ENCODE measurements at places on chromosomes 11 and 22. TPM values are rescaled to one million over a fixed set of nuclear protein-coding genes. Genes with fewer than 3 reads are reported as not detected.
A peak's percentile ranks its signal among the peaks of the same experiment; 100 is the strongest.

DNA sequence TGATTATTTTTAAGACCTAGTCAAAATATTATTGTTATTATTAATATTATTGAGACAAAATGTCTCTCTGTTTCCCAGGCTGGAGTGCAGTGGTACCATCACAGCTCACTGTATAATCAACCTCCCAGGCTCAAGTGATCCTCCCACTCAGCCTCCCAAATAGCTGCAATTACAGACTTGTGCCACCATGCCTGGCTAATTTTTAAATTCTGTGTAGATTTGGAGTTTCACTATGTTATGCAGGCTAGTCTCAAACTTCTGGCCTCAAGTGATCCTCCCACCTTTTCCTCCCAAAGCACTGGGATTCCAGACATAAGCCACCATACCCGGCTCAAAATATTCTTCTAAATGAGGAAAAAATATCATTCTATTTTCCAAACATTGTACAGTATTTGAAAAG lies 37.0 kb downstream of the SLC36A4 start:
- H3K4me3 ChIP-seq = no peak overlapping the region
- no peak for DNase-seq
- H3K27me3 ChIP-seq = no peaks in the 10 kb centered on the region
- H3K27ac ChIP-seq = no peak overlapping the region
- H3K4me1 ChIP-seq = no peaks in the 10 kb centered on the region

DNA sequence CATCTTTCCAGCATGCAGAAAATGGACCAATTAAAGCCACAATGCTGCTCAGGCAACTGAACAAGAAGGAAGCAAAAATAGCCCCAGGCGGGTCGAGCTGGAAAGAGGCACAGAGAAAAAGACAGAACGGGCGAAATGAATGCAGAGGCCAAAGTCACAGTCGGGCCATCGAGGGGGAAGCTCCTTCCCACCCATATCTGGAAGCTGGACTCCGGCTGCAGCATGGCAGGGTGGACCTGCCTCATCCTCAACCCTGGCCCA lies 58.6 kb upstream of the PRDM11 start:
- H3K4me3 ChIP-seq = no peak overlapping the region
- H3K27ac ChIP-seq = peak overlapping the region; percentile 54

DNA sequence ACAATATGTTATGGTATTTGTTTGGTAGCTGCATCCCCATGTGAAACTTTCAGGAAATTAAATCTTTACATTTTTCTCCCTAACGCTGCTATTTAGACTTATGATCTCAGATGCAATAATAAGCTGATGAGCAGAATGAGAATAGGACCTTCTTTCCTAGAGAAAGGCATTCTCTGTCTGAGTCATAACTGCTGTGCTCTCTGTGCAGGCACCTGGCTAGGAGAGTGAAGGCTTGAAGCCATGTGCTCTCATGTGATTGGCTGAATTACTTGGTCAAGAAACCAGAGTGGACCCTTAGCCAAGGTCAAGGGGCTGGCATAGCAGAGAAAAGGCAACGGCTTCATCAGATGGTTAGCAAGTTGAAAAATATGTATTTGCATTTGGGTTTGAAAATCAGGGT lies 185.0 kb downstream of the ADAMTS15 start:
- H3K27me3 ChIP-seq = no peaks in the 10 kb centered on the region
- no peak for DNase-seq
- no peaks in the 10 kb centered on the region for H3K36me3 ChIP-seq
- H3K4me3 ChIP-seq = no peak overlapping the region

- peak within 1 kb of the TSS; percentile 81 for H3K4me3 ChIP-seq
- H3K4me1 ChIP-seq = peaks cover 47% of the 10 kb centered on the region
- peak; percentile 64 for DNase-seq
- peak within 1 kb of the TSS; percentile 92 for H3K27ac ChIP-seq
- H3K27me3 ChIP-seq = no peaks in the 10 kb centered on the region
- 0 out of 2 replicates have a peak, but pooled peaks cover 4% of the 10 kb centered on the region for H3K36me3 ChIP-seq
Observed at GRCh38 chr11:86800076-86800959, at the start of gene PRSS23. Gene PRSS23, plus strand, starts transcription at chr11:86800542. Its CDS starts 7,102 bp downstream, at chr11:86807644.

- H3K4me1 ChIP-seq = peaks cover 6% of the 10 kb centered on the region
- DNase-seq = no peak
- H3K36me3 ChIP-seq = peaks cover 15% of the 10 kb centered on the region
- H3K4me3 ChIP-seq = no peak overlapping the region
Observed at GRCh38 chr11:61869708-61870451, 21.5 kb downstream of the FADS3 start.

Gene GAL
- total RNA-seq = not detected

- no peak overlapping the region for H3K4me3 ChIP-seq
- DNase-seq = no peak
- no peaks in the 10 kb centered on the region for H3K27me3 ChIP-seq
- peaks cover 17% of the 10 kb centered on the region for H3K4me1 ChIP-seq
- H3K27ac ChIP-seq = no peak overlapping the region
Observed at GRCh38 chr11:119000906-119001305, 3.0 kb downstream of the CENATAC start.
